Kidney epithelial cell (primary cell): ENCODE measurements at places on chromosomes 12 and 14. TPM values are rescaled to one million over a fixed set of nuclear protein-coding genes. Genes with fewer than 3 reads are reported as not detected.

The STAC3 gene
- 0.71 TPM in 1 of 2 replicates, not detected in the other for total RNA-seq

The ASB2 gene
- total RNA-seq: 7.4 and 8.8 TPM in 2 replicates

The CLEC2A gene
- not detected in 2 replicates for total RNA-seq

The BCL11B gene
- total RNA-seq: 2.1 and 2.3 TPM in 2 replicates

The ERP27 gene
- total RNA-seq: 0.07 and 0.13 TPM in 2 replicates

The FOXA1 gene
- total RNA-seq: 7.4 and 8.2 TPM in 2 replicates

The BRAP gene
- total RNA-seq: 18.8 and 19.0 TPM in 2 replicates

DNA sequence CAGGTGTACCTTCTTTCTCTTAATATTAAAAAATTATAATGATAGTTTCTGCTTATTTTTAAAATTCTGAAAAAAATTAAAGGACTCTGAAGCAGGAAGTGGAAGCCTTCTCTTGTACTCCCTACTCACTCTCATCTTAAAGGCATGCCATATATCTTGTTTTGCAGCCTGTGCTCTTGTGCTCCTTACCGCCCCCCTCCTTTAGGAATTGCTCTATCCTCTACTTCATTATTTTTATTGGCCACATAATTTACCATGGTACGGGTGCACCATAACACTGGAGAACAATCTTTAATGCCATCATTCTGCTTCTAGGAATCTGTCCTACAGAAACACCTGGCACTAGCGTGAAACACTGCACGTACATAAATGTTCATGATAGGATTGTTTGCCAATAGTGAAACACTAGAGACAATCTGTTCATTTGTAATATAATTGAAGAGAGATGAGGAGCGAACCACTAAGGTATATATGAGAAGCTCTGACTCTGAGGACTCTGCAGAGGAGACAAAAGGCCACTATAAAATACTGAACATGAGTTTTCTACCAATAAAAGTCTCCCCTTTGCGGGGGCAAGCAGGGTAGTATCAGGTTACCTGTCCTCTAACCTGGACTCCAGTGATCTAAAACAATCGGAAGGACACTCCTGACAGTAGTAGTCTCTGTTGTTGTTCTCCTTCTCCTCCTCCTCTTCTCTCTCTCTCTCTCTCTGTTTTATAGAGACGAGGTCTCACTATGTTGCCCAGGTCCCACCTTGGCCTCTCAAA lies 6.3 kb upstream of the NYNRIN start:
- no peak for DNase-seq

GRCh38 chr12:40099423-40099853 lies 6.4 kb downstream of the SLC2A13 start:
- no peak for DNase-seq

GRCh38 chr14:26282578-26282977 lies 315.3 kb downstream of the NOVA1 start:
- no peak for DNase-seq

- DNase-seq: no peak
Measured at GRCh38 chr14:91649930-91650329, 82.0 kb downstream of the CATSPERB start.

DNA sequence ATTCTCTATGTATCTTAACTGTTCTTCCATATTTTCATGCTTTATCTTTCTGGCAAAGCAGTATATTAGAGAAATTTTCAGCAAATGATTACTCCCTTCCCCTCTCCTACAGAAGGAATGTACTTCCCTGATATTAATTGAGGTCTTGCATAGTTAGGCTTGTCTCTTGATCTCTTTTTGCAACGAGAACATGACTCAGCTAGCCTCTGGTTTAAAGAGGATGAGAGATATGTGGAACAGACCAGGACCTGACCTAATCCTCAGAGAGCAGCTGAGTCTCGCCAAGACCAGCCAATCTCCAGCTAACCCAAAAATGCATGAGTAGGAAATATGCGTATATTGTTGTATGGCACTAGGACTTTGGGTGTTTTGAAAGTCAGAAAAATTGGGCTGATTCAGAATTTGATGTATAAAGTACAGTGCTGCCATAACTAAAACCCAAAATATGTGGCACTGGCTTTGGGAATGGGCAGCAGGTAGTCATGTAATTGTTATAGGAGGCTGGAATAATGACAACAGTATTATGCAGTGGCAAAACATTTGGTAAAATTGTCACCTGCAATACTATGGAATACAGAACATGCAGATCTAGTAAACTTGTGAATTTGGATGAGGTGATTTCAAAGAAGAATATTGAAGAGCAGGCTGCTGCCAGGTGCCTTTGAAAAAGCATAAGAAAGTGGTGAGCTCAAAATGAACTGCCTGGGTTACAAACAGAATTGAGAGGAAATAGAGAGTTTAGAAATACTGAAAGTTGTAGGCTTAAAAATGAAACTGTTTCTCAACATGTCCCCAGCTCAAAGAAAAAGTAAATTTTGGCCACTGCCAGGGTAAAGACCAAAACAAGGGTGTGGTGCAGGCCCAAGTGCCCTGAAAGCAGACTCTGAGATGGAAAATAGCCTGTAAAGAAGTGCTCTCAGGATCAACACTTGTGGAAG lies 9.3 kb upstream of the USP15 start:
- DNase-seq: no peak

DNA sequence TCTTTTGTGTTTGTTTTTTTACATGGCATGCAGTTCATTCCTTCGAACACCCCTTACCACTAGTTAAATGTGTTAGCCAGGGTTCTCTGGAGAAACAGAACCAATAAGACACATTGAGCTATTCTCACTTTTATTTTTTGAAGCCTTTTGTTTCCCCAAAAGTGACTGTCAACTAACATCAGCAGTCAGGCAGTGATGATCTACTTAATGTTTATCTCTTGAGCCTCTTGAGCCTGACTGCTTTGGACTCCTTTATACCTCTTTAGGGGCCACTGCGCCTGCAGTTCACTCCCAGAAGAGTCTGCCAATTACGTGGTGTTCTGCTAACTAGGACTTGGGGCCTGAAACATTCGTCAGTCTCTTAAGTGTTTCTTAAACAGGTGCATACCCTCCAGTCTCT lies 163.7 kb upstream of the FLRT2 start:
- no peak for DNase-seq

DNA sequence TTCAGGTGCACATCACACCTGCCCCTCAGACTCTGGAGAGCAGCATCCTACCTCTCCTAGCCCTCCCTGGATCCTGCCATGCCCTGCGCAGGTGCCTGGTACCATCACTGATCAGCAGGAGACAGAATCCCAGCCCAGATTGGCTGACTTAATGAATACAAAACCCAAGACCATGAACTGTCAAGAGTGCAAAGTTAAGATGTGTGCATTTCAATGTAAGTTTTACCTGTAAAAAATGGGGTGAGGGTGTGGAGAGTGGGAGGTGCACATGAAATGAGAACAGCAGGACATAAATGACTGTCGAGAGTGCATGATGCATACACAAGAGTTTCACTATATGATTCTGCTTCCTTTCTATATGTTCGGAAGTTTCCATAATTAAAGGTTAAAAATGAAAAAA lies 57.9 kb upstream of the GPR68 start:
- no peak for DNase-seq

- DNase-seq: no peak
Measured at GRCh38 chr12:54608769-54609168, 20.3 kb upstream of the PPP1R1A start.

- no peak for DNase-seq
Measured at GRCh38 chr14:31194661-31195060, 12.9 kb downstream of the HECTD1 start.

DNA sequence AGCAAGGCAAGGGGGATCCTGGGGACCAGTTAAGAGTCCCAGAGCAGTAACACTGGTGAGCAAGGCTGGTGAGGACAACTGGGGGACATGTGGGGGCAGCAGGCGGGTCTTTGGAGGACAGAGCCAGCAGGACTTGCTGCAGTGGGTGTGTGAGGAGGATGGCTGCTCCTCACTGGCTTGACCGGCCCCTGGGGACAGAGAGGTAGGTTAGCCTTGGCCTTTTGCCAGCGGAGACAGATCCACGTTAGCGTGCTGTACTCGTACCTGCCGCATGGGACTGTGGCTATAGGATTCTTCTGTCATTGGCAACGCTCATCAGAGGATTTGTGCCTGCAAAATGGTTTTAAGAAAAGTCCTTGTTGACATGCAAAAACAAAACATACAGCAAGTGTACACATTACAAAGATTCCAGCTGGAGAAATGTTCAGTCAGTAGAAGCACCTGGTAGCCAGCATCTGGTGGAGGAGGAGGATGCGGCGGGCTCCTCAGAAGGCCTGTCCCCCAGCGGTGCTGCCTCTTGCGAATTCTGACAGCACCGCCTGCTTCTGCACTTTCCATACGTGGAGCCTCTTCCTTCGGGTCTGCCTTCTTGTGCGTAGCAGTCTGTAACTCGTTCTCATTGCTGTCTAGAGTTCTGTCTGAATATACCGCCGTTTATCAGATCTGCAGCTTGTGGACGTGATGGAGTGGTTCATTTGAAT lies 91.3 kb downstream of the EP400 start:
- DNase-seq: no peak

GRCh38 chr12:82659343-82660207 lies 27.1 kb upstream of the TMTC2 start:
- no peak for DNase-seq

DNA sequence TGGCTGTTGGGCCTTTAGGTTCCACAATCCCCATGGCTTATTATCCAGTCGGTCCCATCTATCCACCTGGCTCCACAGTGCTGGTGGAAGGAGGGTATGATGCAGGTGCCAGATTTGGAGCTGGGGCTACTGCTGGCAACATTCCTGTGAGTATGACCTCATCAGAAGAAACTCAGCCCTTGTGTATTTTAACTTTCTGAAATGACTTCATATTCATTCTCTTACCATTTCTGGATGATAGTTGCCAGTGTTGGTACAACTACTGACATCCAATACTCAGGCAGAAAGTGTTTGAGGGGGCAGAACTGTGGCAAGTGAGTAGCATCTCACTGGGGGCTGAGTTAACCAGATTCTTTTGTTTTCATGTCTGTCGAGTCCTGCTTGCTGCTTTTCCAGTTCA lies 2.3 kb downstream of the DAZAP2 start:
- DNase-seq: no peak

- DNase-seq: no peak
Measured at GRCh38 chr12:11834104-11834812, 184.8 kb downstream of the ETV6 start.

GRCh38 chr12:95963096-95963495 lies 20.0 kb downstream of the AMDHD1 start:
- no peak for DNase-seq
